Cardiac muscle cell (in vitro differentiated cells and primary cell): ENCODE measurements at places on chromosomes 6 and 20.
A peak's percentile ranks its signal among the peaks of the same experiment; 100 is the strongest.

DNA sequence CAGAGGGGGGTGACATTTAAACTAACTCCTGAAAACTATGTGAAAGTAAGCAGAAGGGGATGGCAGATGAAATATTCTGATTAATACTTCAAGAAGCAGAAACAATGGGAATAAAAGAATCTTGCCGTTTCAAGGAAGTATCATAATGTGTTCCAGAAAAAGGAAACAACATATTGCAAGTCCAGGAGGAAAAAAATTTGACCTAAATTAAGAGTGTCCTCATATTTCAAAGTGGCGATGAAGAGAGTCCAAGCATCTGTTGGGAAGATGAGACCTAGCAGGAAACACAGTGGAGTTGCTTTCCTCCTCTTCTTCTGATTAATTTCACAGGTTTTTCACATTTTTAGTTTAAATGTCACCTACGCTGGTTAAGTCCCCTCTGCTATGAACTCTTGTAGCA is 45.6 kb upstream of the TNFAIP3 start:
- DNase-seq, result no peak

DNA sequence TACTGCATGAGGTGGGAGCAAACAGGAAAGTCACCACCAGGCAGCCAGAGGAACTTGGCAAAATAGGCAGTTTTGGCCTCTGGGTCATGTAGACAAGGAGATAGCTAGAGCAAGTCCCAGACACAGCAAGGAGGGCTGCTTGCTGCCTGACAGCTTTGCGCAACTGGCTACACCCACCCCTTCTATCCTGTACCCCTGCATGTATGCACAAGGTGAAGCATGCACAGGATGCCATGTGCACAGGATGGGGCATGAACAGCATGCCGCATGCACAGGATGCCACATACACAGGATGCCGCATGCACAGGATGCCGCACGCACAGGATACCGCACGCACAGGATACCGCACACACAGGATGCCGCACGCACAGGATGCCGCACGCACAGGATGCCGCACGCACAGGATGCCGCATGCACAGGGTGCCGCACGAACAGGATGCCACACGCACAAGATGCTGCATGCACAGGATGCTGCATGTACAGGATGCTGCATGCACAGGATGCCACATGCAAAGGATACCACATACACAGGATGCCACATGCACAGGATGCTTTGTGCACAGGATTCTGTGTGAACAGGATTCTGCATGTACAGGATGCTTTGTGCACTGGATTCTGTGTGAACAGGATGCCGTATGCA is 104.9 kb upstream of the IYD start:
- DNase-seq, result no peak

DNA sequence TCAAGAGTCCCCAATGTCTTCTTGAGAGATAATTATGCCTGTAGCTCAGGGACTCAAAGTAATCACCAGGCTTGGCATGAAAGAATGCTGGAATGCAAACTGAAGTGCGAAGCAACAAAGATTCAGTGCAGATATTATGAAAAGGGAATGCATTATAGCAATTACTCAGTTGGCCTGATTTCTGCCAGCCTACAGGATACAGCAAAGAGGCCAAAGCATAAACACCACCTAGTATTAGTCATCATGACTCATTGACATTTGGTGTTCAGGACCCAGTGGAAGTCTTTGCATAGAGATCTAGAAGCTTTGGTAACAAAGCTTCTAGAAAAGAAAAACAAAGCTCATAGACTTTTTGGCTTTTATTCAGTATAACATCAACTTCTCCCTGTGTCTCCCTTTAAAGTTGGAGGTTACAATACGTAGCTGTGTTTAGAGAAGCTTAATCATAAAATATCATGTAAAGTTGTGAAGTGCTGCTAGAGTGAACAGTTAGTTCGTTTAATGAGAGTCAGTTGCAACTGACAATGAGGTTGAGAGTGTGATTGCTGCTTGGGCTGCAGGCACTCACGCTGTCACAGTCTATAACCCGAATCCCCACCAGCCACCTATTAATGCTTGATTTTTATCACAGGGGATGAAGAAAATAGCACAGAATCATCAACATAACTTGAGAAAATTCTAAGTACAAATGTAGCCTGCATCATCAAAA is 932.7 kb downstream of the TFAP2A start:
- no peak for DNase-seq

- no peak for DNase-seq
Observed at GRCh38 chr6:144006736-144007477, 1.2 kb downstream of the PLAGL1 start.

GRCh38 chr6:161804838-161805237 is 531.0 kb upstream of the AGPAT4 start:
- DNase-seq, result peak; percentile 20

DNA sequence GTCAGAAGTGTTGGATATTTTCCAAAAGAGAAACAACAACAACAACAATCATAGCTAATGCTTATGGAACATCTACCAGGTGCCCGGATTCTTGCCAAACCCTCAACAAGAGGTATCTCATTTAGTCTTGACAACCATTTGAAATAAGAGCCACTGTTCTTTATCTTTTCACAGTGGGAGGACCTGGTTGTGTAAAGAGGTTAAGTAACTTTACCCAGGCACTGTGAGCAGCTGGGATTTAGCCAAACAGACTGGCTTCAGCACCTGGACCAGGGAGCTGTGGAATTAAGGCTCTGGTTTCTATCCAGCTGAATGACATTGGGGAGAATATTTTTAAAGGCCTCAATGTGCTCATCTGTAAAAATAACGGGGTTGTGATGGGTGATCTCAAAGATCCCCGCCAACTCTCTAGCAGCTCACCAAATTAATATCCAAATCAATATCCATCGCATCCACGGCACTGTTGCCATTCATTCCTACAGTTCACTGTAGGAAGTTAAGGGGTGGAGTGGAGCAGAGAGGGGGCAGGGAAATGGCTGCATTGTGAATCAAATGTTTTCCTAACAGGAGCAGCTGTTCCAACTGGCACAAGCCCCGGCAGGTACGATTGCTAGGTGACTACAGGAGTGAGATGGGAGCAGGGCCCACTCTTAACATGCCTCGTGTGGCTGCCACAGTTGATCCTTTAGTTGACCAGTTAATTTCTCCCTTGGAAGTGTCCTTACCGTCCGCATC is 61.8 kb downstream of the GCNT2 start:
- peak; percentile 81 for DNase-seq

DNA sequence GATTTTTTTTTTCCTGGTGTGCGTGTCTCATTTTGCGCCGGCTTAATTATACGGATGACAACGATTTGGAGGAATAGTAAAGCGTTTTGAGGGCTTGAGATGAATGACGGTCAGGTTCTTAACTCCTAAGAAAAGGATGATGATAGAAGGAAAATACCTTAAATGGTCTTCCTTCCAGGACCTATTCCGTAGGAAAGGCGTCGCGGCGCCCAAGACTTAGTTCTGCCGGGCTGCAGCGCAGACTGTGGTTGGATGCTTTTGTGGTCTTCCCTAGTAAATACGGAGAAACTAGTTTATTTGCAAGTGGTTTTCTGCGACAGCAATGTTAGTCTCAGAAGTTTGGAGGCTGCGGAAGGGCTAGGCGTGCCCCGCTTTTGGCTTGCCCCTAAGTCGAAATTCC is 8.4 kb downstream of the GNAS-AS1 start:
- no peak for DNase-seq

DNA sequence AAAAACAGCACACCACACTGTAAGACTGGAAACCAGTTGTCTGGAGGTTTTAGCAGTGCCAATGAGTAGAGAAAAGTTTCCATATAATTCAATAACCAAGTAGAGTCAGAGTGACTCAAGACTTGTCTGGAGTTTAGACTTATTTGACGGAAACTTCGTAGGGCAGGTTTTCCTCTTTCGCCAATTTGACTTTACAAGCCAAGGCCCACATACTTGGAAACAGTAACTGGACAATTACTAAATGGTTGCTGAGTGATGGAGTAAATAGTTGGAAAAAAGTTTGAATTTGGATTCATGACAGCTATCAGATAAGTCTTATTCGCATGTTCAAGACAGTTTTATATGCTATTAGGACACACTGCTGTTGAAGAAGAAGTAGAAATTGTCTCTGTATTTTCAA is 48.1 kb upstream of the CTAGE9 start:
- DNase-seq, result no peak

DNA sequence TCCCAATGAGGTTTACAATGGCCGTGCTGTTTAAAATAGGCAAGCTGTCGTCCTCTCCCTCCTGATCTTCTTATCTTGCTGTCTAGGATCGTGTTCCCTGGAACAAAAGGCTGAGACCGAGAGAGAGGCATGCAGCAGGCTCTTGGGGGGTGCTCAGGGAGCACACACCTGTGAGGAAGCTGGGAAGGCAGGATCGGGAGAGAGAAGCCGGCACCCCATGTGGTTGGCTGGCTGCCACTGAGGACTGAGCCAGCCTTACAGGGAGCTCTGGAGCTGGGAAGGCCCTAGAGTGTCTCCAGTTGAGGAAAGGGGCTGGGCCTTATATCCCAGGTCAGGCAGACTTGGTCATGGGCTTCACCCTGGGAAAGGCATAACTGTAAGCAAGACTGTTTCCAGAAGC is 184.2 kb downstream of the LY86 start:
- peak; percentile 9 for DNase-seq

DNA sequence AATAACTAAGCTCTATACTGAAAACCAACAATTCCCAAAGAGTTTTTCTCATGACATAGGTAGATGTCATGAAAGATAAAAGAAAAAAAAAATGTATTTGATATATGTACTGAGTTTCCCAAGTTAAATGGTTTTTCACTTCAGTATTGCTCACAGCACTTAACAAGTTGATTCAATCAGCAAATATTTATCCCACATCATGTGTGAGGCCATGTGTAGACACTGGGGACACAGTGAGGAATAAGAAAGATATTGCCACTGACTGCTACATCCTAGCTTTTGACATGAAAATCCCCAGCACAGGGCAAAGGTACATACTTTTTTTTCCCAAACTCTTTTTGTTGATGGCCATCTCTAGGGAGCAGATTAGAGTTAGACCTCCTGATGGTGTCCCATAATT is 25.3 kb downstream of the SPTLC3 start:
- no peak for DNase-seq

DNA sequence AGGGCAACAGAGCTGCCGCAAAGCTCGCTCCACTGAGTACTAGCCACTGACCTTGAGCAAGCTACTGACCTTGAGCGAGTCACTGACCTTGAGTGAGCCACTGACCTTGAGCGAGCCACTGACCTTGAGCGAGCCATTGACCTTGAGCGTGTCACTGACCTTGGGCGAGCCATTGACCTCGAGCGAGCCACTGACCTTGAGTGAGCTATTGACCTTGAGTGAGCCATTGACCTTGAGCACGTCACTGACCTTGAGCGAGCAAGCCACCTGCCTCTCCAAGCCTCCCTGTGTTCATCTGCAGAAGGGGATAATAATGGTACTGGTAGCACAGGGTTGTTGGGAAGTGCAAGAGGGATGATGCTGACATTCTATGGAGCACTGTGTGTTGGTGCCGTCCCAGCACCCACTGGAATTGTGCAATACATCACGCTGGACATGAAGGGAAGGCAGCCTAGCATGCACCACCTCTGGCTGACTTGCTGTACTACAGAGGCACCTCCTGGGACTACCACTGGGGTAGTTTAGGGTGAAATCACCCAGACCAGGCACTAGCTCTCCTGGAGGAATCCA is 60.2 kb downstream of the CTCFL start:
- peak; percentile 59 for DNase-seq

DNA sequence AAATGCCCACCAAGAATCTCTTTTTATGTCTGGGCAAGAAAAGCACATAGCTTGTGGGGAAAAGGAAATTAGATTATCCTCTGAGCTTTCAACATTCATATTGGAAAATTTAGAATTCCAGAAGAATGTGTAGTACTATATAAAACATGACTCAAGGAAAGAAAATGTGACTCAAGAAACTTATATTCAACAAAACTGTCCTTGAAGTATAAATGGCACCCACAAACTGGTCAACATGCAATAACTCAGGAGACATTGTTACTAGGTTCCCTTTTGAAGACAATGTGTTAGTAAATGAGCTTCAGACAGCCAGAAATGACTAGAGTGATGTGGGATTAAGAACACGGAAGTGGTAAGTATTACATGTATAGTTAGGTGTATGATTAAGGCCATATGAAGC is 26.1 kb upstream of the TINAG start:
- DNase-seq, result peak; percentile 20

DNA sequence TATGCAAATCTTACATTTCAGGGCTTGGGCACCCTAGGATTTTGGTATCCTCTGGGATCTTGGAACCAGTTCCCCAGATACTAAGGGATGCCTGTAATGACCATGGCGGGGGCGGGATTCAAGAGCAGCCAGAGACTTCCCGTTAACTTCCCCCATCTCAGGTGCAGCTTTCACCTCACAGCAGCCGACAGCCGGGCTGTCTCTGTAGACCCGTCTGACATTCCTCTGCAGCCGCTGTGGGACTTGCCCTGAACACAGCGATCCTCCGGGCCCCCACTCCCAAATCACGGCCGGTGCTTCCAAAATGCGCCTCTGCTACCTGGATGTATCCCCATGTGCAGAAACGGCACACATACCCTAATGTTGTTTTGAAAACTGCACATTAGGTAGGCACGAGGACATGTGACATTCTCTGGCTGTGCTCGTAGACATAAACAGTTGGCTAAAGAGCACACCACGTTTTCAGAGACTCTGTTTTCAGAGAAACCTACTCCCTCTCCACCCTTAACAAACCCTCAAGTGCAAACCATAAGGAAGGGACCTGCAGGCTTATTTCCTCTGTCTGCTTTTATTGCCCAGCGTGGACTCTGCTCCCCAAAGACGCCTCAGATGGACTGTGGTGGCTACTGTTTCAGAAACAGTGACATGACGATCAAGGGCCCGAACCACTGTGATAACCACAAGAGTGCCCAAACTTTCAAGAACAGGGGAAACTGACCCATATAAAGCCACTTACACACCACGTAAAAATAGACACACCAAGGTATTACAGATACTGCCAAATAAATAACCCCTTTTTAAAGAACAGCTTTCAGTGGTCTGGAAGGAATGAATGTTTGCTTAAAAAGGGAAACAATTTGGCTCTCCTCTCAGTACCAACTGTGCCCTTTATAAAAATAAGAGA is 72.9 kb upstream of the FOXC1 start:
- DNase-seq, result no peak

DNA sequence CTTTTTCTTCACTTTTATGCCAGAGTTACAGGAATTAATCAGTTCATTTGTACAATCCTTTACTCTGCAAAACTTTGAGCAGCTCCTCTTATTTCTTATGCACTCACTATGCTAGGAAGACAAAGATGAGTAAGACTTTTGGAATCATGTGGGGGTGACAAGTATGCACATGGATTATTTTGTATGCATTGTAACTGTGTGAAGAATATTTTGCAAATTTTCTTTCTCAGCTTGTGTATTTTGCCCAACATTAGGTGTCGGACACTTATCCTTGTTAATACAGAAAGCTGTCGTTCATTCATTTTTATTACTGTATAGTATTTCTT is 88.6 kb downstream of the PPP1R14C start:
- peak; percentile 50 for DNase-seq

- DNase-seq, result no peak
Observed at GRCh38 chr6:56458324-56458884, 184.3 kb downstream of the DST start.

GRCh38 chr6:166388290-166389004 is 5.7 kb upstream of the MPC1 start:
- no peak for DNase-seq
